ENCODE measurements at places on chromosomes 7 and 10. TPM values are rescaled to one million over a fixed set of nuclear protein-coding genes. Genes with fewer than 3 reads are reported as not detected.

LEP gene
- not detected for polyA plus RNA-seq

TMEM213 gene
- polyA plus RNA-seq = not detected

CXCL12 gene
- polyA plus RNA-seq = 32.4 TPM

LIPM gene
- polyA plus RNA-seq = 0.13 TPM

CALHM3 gene
- polyA plus RNA-seq = not detected

AKR1C8 gene
- polyA plus RNA-seq = 0.06 TPM

PPA1 gene
- polyA plus RNA-seq = 240 TPM

COMTD1 gene
- polyA plus RNA-seq = 54.0 TPM

LRRC18 gene
- 0.25 TPM for polyA plus RNA-seq

SRRM3 gene
- 0.93 TPM for polyA plus RNA-seq

PTN gene
- polyA plus RNA-seq = 50.2 TPM

TUBB8 gene
- polyA plus RNA-seq = 1.1 TPM

MINDY4 gene
- polyA plus RNA-seq = 0.27 TPM

OR6V1 gene
- polyA plus RNA-seq = not detected

ELFN1 gene
- polyA plus RNA-seq = not detected

TUBAL3 gene
- polyA plus RNA-seq = 11.4 TPM

ECHDC3 gene
- polyA plus RNA-seq = 25.8 TPM

MLXIPL gene
- polyA plus RNA-seq = 208 TPM

OGDHL gene
- 2.7 TPM for polyA plus RNA-seq

LSM8 gene
- 39.9 TPM for polyA plus RNA-seq

PNLIPRP1 gene
- 0.16 TPM for polyA plus RNA-seq

NME8 gene
- polyA plus RNA-seq = 0.12 TPM

HIP1 gene
- polyA plus RNA-seq = 0.22 TPM

HOXA1 gene
- polyA plus RNA-seq = not detected

NEBL gene
- 1.5 TPM for polyA plus RNA-seq

FXYD4 gene
- 0.10 TPM for polyA plus RNA-seq

NPVF gene
- not detected for polyA plus RNA-seq

RARRES2 gene
- polyA plus RNA-seq = 109 TPM

CPVL gene
- polyA plus RNA-seq = 1.8 TPM

IMMP2L gene
- polyA plus RNA-seq = 15.7 TPM

IGFBP3 gene
- 1.6 TPM for polyA plus RNA-seq

AP4M1 gene
- 18.6 TPM for polyA plus RNA-seq

SHH gene
- polyA plus RNA-seq = 0.27 TPM

CYP26C1 gene
- not detected for polyA plus RNA-seq

ZNF804B gene
- not detected for polyA plus RNA-seq

HSPB1 gene
- polyA plus RNA-seq = 145 TPM

CALY gene
- 1.1 TPM for polyA plus RNA-seq

PIK3CG gene
- polyA plus RNA-seq = 1.1 TPM

SPDYE6 gene
- polyA plus RNA-seq = 3.3 TPM

All from small intestine (tissue), 16 donors.